ENCODE measurements at places on chromosomes 12 and 14. TPM values are rescaled to one million over a fixed set of nuclear protein-coding genes. Genes with fewer than 3 reads are reported as not detected.

GRCh38 chr14:100221533-100222223 is 17.3 kb upstream of the YY1 start:
- H3K4me3 ChIP-seq: no peak overlapping the region
- H3K36me3 ChIP-seq: no peaks in the 10 kb centered on the region
- H3K4me1 ChIP-seq: peaks cover 5% of the 10 kb centered on the region

GRCh38 chr12:53201177-53201541 is 5.9 kb downstream of the ITGB7 start:
- DNase-seq: no peak
- peaks cover 60% of the 10 kb centered on the region for H3K36me3 ChIP-seq
- H3K27me3 ChIP-seq: no peaks in the 10 kb centered on the region
- H3K4me3 ChIP-seq: peak overlapping the region; percentile 43
- peaks cover 74% of the 10 kb centered on the region for H3K4me1 ChIP-seq
- peak overlapping the region; percentile 83 for H3K27ac ChIP-seq

DNA sequence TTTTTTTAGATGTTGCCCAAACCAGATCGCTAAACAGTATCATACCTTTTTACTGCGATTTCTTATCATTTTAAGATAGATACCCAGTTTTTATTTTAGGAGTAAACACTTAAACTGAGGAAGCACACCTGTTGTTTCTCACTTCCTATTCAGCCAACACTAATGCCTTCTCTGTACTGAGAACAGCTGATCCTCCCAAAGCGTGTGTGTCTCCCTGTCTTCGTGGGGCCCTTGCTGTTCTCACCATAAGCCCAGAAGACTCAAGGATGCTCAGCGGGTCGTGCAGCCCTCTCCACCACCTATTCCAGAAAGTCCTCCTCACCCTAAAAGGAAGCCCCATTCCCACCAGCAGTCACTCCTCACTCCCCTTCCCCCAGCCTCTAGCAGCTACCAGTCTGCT is 14.8 kb downstream of the PPP2R5C start:
- no peak overlapping the region for H3K27ac ChIP-seq
- peaks cover 37% of the 10 kb centered on the region for H3K4me1 ChIP-seq
- peaks cover 4% of the 10 kb centered on the region for H3K36me3 ChIP-seq
- no peak for DNase-seq
- no peak overlapping the region for H3K4me3 ChIP-seq

PPP1R12A gene
- 56.6 TPM for total RNA-seq

IL23A gene
- total RNA-seq: 41.3 TPM

All from activated CD8-positive, alpha-beta T cell treated with anti-CD3 and anti-CD28 coated beads for 36 hours (primary cell).